ENCODE measurements at places on chromosomes 13 and 19.

DNA sequence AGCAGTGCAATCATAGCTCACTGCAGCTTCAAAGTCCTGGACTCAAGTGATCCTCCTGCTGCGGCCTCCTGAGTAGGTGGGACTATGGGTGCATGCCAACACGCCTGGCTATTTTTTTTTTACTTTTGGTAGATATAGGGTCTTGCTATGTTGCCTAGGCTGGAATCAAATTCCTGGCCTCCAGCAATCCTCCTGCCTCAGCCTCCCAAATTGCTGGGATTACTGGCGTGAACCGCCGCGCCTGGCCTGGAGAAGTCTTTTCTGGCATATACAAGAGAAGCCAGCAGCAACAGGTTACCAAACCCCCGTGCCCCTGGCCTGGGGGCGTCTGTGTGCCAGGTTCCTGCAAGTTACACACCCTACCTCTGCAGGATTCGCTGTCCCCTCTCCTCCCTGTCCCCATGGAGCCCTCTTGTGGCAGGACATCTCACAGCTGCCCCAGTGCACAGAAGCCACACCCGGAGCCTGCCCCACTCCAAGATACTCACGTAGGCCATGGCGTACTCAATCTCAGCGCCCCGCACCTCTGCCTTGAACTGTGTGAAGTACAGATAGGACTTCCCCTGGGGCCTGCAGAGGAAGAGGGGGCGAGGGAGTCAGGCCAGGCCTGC, 9.9 kb downstream of the MYDGF start:
- DNase-seq: no peak

DNA sequence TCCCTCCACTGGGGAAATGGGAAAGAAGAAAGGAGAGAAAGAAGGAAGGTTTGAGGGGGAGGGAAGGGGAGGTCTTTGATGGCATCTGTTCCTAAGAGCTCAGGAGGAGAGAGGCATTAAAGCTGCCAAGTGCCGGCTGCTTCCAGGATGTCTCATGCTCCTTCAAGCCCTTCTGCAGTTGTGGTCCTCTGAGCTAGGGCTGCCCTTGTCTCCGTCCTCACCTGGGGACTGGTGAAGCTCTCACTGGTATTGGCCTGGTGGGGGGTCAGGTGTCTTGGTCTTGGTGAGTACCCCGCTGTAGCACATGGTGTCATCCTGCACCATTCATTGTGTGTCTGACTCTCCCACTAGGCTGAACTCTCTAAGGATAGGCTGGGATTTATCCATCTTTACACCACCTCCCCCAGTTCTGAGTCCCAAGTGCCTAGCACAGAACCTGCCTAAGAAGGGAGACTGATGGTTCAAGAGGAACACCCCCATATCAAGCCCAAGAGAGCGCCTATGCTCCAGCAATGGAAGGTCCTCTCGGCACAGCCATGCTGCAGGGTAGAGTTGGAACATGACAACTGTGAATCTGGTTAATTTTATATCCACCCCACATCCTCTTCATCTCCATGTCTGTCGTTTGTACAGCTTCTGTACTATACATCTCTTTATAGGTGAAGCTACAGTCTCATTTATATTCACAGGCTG, 83.7 kb downstream of the AKAP11 start:
- DNase-seq: no peak

DNA sequence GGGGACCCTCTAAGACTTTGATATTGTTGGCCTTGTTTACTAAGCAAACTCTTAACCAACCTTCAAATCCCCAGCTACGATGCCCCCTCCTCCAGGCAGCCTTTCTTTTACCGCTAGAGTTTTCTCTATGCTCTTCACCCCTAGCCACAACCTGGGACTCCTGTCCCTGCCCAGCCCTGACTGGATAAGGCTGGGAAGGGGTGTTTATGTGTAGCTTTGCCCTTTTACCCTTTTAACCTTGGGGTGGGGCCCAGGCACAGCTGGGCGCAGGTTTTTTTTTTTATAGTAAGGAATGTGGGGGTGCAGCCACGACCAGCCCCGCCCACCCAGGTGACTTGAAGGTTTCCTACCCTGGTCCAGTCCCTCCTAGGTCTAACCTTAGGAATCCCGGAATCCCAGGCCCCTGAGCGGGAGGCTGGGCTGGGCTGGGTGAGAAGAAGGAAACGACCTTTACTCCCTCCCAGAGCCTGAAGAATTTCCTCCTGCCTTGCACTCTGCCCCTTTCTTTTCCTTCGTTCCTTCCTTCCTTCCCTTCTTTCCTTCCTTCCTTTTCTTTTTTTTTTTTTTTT, 12.2 kb downstream of the TJP3 start:
- DNase-seq: no peak

DNA sequence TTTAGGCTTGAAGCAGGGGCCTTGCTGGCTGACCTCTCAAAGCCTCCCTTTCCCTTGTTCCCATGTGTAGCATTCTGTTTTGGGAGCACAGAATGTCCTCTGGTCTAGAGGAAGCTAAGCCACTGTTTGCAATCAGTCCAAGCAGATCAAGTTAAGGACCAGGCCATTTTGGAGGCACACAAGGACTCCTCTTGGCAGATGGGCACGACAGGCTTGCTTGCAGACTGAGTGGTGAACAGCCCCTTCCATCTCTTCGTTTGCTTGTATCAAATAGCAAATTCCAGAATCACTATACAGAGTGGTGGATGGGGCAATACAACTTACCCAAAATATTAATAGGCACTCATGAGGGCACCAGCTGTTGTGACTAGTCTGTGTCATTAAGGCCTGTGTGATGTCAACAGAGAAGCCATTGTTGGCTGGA, 215.5 kb upstream of the SERP2 start:
- DNase-seq: no peak

DNA sequence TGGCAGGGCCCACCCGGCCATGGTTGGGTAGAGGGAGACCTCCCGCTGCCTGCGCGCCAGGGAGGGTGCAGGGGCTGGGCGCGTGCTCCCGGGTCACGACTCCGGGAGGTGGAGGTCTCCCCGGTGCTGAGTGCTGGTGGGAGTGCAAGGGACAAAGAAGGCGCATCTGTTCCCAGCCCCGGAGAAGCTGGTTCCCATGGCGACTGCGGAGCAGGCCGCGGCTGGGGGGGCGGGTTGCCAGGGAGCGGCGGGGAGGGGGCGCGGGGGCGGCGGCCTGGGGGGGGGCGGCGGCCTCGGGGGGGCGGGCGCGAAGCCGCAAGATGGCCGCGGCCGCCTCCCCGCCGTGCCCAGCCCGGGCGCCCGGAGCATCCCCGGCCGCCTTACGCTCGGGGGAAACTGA, 1.2 kb downstream of the CBARP start:
- DNase-seq: no peak

GRCh38 chr13:44739120-44739519, 163.0 kb upstream of the TSC22D1 start:
- DNase-seq: no peak

DNA sequence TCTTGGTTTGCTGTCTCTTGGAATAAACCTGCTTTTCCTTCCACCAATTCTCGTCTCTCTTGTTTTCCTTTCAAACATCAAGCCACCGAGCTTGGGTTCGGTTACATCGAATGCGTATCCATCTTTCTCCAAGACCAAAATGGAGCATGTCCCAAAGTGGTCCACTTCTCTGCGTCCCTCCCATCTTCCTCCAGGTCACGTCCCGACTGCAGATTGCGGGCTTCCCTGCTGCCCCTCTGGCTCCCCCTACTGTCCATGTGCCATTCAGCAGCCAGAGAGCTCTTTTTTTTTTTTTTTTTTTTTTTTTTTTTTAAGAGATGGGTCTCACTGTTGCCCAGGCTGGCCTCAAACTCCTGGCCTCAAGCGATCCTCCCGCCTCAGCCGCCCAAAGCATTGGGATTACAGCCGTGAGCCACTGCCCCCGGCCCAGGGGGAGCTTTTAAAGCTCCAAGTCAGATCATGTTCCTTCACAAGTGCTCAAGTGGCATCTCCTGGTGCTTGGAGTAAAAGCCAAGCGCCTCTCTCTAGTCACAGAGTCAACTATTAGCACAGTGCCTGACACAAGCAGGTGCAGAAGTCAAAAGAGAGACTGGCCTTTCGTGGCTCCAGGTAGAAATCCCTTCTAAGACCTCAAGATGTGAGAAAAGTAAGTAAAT, 10.0 kb downstream of the COL5A3 start:
- DNase-seq: no peak

DNA sequence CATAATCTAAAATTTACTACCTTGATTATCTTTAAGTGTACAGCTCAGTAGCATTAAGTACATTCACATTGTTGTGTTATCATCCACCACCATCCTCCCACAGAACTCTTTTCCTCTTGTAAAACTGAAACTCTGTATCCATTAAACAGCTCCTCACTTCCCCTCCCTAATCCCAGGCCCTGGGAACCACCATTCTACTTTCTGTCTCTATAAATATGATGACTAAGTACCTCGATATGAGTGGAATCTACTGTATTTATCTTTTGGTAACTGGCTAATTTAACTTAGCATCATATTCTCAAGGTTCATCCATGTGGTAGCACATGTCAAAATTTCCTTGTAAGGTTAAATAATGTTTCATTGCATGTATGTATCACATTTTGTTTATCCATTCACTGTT, 49.0 kb upstream of the POMP start:
- no peak for DNase-seq

- peak; percentile 65 for DNase-seq
These were observed 23.3 kb downstream of the NOTCH3 start for GRCh38 chr19:15177269-15178116.

DNA sequence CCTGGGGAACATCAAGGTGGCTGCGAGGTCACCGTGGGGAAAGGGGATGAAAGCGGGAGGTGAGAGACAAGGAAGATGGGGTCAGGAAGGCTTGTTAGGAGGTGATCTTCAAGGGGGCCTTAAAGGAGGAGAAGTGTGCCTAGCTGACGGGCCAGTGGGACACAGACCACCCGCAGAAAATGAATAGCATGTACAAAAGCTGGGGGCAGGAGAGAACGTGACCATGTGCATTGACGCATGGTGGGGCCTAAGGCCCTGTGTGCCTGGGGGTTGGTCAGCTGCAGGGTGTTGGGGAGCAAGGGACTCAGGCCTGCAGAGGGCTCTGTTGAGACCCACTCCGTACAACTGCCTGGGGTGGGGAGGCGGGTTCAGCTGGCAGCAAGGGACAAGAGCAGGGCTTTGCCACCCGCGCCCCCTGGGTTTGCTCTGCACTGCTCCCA, 5.9 kb downstream of the RAB8A start:
- no peak for DNase-seq

DNA sequence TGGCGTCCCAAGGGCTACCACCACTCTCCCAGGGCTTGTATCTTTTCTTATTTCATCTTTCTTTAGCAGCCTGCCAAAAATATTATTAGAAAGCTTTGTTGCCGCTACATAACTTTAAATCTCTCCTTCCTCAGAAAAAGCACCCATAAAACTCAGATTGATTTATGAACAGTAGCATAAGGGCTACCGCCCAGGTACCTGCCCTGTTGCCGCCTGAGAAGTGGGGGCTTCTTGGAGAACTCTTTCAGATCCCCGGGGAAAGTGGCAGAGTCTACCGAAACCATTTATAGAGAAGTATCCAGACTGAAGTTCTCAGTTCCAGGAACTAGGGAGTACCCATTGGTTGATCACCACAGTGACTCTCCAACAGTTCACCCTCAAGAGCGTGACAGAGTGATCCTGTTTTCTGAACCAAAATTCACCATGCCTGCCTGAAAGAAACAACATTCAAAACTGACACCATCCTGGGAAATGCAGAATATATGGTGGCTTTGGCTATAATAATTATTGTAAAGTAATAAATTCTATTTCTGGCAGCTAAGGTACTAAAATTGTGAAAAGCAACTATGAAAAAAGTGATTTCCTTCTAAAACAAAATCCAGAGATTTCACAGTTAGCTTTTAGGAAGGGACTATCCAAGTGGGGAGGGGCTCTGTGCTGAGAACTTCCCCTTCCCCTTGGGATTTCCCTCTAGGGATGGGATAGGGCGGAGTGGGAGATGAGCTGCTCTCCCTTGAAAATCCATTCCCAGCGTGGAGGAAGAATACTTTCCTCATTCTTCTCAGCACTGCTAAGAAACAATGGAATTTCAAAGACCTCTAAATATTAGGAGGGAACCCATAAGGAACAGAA, 877 bp upstream of the N4BP2L1 start:
- DNase-seq: no peak

DNA sequence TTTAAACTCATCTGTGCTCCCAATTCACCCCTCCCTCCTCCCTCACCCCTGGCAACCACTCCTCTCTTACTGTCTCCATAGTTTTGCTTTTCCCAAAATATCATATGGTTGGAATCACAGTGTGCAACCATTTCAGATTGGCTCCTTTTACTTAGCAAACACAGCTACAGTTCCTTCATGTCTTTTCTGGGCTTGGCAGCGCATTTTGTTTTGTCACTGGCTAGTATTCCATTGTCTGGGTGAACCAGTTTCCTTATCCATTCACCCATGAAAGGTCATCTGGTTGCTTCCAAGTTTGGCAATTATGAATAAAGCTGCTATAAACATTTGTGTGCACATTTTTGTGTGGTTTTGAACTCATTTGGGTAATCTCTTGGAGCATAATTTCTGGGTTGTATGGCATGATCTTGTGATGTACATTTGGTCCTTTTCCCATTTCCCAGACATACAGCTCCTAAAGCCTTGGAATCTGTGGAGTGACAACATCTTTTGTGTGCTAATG, 23.9 kb upstream of the GAS6 start:
- DNase-seq: no peak

GRCh38 chr13:112844879-112845278, 124.1 kb upstream of the MCF2L start:
- DNase-seq: no peak

GRCh38 chr19:3187662-3188511, 2.2 kb downstream of the NCLN start:
- no peak for DNase-seq

DNA sequence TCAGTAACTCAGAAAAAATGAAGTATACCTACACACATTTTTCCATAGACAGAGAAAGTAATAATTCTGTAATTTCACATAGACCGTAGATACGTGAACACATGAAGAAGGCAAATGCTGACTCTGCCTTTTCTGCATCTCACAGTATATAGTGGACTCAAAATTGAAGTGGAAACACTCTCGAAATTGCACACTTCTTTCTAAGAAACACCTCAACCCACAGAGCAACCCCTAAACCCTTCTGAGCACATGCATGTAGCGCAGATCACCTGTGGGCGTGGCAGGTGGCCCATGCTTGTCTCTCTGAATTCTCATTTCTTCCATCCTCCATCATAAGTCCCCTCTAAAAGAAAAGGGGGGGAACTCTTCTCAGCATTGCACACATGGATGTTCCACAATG, 34.7 kb downstream of the COL4A1 start:
- no peak for DNase-seq

GRCh38 chr19:51564791-51565190, 6.3 kb upstream of the ZNF175 start:
- DNase-seq: no peak
